ENCODE measurements at places on chromosomes 2 and 18.

DNA sequence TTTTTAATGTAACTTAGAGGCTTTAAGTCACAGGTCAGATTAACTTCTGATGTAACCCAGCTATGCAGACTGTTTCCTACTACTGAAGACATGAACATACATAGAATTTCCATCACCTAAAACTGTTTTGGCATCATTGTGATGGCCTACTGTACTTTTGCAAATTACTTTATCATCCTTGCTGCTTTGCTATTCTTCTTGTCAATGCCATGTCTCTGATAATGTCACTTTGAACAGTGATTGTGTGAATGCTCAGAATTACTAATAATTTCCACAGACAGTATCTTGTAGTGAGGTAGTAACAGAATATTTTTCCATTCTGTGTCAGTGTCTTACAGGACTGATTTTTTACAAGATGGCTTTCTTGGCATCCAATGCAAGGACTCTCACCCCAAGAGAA is 663.5 kb downstream of the DPP10 start:
- no peak for DNase-seq

GRCh38 chr2:178066890-178067669 is 5.5 kb downstream of the PDE11A start:
- DNase-seq, result peak; percentile 12

DNA sequence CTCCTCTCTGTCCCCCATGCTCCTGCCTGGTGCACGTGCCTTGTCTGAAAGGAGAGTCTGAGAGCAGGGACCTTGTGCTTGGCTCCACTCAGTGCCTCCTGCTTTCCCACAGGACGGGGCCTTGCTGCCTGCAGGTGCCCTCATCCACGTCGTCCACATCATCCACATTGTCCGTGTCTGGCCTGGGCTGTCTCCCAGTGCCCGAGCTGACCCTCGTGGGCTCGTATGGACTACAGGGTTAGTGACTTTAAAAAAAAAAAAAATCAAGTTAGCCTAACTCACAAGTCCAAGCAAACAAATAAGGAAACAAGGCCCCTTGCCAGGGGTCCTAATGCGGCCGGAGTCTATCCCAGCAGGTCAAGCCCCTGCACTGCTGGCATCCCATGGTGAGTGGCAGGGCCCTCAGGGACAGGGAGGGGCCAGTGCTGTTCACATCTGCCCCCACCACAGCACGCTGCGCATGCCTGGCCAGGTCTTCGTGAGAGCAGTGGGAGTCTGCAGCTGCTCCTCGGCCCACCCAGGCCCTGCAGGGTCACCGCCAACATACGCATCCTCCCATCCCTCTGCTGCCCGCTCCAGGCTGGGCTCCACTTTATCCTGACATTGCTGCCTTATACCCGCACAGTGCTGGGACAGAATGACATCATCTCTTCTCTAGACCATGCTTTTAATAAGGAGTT is 232.6 kb downstream of the NDUFA10 start:
- DNase-seq, result no peak

DNA sequence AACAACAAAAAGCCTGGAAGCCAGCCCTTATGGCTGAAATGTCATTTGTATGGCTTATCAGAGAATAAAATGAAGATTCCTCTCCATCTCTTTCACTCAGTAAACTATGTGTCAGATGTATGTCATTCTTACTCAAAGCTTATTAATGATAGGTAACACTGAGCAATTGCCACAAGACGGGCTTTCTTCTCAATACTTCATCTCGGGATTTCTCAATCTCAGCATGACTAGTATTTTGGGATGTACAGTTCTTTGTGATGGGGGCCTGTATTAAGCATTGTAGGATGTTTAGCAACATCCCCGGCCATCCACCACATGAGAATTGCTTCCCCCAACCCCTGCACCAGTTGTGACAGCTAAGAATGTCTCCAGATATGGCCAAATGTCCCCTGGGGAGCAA is 80.2 kb downstream of the MREG start:
- DNase-seq, result no peak

GRCh38 chr18:51150113-51150700 is 47.3 kb downstream of the MEX3C start:
- DNase-seq, result peak; percentile 31

DNA sequence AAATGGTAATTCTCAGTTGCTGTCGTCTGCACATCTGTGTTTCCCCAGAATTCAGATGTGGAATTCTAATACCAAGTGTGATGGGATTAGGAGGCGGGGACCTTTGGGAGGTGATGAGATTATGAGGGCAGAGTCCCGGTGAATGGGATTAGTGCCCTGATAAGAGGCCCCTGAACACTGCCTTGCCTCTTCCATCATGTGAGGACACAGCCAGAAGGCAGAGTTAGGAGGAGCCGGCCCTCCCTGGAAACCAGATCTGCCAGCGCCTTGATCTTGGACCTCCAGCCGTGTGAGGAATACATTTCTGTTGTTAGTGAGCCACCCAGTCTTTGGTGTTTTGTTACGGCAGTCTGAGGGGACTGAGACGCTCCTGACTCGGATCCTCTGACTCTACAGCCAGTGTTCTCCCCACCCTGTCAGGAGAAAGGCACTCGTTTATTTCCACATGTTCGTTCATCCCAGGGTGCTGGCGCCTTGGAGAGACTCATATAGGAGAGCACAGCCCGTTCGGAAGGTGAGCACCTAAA is 395.0 kb downstream of the ZNF516 start:
- no peak for DNase-seq
